ENCODE measurements at places on chromosomes 13 and 19. TPM values are rescaled to one million over a fixed set of nuclear protein-coding genes. Genes with fewer than 3 reads are reported as not detected.

The SLC10A2 gene
- not detected for total RNA-seq

DNA sequence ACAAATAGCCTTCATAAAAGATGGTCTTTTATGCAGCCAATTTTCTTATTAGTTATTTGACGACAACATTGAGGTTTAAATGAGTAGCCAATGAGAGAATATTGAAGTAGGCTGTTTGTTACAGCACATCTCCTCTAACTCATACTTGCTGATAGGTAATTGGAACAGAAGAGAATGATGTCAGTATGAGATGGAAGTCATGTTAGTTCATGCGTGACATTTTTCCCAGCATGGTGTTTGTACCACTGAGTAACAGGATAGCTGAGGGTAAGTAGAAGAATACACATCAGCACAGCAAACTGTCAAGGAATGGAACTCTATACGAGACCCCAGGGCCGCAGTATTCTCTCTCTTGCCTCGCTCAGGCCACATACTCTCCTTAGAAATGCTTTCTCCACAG is 37.2 kb downstream of the COL4A2 start:
- DNase-seq: no peak

The IFNL1 gene
- total RNA-seq: not detected

The ZNF534 gene
- not detected for total RNA-seq

- DNase-seq: peak; percentile 47
Observed at GRCh38 chr19:2047449-2048103, 3.5 kb downstream of the MKNK2 start.

DNA sequence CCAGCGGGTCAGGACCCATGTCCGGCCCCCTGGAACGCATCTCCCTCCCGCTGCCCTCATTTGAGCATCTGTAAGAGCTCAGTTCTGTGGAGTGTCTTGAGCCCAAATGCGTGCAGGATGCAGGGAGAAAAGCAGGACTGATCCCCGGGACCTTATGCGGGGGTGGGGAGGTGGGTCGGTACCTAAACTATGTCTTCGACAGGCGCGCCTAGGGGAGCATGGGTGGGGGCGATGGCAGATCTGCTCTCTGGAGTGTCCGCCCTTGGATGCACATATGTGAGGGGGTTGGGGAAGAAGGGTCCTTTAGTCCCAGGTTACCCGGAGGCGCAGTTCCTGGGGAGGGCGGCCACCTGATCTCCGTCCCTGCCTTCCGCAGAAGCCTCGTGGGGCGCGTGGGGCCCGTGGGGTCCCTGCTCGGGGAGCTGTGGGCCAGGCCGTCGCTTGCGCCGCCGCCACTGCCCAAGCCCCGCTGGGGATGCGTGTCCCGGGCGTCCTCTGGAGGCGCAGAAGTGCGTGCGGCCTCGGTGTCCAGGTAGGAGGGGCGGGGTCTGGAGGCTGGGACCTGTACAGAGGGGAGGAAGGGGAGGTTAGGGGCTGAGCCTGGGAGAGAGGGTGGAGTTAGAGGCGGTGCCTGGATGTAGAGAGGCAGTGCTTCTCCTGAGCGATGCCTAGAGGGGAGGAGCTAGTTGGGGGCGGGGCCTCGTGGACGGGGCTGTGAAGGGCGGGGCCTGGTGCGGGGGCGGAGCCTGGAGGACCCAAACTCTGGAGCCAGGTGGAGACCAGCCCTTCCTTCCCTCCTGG is 2.9 kb downstream of the CILP2 start:
- peak; percentile 79 for DNase-seq

GRCh38 chr13:101157261-101157660 is 259.0 kb downstream of the NALCN start:
- DNase-seq: no peak

- no peak for DNase-seq
Observed at GRCh38 chr19:40688987-40689338, 1.5 kb downstream of the NUMBL start.

The NOTCH3 gene
- 0.12 TPM for total RNA-seq

DNA sequence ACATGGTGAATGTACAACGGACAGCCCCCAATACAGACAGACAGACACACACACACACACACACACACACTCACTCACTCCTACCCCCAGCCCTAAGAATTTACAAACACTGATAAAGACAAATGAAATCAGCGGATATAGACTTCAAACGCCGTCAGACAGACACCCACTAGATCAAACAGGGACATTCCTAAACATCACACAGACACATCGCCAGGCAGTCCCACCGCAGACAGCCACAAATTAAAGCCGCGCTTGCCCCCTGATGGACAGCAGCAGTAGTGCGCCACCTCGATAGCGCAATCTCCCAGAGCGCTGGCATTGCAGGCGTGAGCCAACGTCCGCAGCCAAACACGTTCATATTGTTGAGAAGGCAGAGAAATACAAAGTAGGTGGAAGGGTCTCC is 24.7 kb upstream of the ADGRE1 start:
- DNase-seq: peak; percentile 90

GRCh38 chr19:12965017-12965811 is 4.2 kb upstream of the DAND5 start:
- peak; percentile 88 for DNase-seq

The KLC3 gene
- not detected for total RNA-seq

GRCh38 chr19:50417111-50418081 is 1.3 kb upstream of the SPIB start:
- no peak for DNase-seq

GRCh38 chr13:110443622-110444225 is 117.8 kb downstream of the RAB20 start:
- no peak for DNase-seq

DNA sequence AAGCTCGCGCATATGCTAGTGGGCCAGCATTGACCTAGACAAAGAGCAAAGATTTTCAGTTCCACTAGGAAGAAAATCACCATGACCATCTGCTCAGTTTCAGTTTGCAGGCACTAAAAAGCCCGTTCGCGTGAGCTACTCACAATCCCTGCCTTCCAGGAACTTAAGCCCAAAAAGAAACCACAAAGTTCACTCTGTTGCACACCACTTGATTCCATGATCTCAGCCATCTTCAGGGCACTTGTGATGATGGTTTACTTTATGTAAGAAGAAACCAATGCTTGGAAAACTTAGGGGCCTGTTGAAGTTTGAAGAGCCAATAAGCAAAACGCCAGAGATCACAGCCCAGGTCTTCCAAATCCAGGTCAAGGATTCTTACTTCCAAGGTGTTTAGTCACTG is 45.0 kb upstream of the SLC15A1 start:
- DNase-seq: no peak

DNA sequence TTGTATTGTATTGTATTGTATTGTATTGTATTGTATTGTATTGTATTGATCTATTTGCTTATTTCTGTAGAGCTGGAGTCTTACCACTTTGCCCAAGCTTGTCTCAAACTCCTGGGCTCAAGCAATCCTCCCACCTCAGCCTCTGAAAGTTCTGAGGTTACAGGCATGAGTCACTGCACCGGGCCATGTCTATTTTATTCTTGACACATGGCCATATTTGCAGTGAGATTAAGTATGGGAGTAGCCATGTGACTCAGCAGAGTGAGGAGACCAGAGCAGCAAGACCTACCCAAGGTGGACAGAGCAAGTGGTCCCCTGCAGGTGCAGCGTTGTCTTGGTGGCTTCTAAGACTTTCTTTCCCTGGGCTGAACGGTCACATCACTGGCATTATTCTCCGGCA is 49.1 kb upstream of the UBAC2 start:
- DNase-seq: peak; percentile 18

DNA sequence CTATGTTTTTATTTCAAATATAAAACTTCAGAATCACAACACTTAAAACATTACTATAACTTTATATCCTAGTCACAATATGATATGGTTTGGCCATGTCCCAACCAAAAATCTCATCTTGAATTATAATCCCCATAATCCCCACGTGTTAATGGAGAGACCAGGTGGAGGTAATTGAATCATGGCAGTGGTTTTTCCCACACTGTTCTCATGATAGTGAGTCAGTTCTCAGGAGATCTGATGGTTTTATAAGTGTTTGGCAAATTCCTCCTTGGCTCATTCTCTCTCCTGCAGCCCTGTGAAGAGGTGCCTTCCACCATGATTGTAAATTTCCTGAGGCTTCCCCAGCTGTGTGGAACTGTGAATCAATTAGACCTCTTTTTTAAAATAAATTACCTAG is 307.6 kb downstream of the SPRY2 start:
- no peak for DNase-seq

The ZNF473 gene
- total RNA-seq: 9.1 TPM

GRCh38 chr13:68378294-68378693 is 1148.2 kb upstream of the PCDH9 start:
- no peak for DNase-seq

The EBPL gene
- 60.0 TPM for total RNA-seq

DNA sequence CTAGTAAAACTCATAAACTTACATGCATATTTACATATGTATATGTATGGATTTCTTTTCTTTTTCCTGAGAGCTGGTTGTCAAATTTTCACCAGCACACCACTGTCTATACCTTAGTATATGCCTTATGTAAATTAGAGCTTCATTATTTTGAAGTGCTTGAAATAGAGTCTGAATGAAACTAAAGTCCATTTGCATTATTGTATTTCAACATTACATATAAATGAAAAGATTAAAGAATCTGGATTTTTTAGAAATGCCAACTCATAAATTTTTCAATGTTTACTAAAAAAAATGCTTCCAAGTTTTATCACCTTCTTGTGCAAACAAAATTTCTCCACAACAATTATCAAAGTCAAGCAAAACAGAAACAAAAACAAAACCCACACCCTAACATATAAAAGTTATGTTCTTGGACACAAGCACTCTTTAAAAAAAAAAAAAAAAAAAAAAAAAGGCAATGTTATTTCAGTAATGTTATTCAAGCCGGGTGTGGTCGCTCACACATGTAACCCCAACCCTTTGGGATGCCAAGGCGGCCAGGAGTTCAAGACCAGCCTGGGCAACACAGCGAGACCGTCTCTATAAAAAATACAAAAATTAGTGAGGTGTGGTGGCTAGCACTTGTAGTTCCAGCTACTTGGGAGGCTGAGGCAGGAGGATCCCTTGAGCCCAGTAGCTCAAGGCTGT is 18.3 kb downstream of the MED26 start:
- DNase-seq: no peak

The TRPC4 gene
- not detected for total RNA-seq

DNA sequence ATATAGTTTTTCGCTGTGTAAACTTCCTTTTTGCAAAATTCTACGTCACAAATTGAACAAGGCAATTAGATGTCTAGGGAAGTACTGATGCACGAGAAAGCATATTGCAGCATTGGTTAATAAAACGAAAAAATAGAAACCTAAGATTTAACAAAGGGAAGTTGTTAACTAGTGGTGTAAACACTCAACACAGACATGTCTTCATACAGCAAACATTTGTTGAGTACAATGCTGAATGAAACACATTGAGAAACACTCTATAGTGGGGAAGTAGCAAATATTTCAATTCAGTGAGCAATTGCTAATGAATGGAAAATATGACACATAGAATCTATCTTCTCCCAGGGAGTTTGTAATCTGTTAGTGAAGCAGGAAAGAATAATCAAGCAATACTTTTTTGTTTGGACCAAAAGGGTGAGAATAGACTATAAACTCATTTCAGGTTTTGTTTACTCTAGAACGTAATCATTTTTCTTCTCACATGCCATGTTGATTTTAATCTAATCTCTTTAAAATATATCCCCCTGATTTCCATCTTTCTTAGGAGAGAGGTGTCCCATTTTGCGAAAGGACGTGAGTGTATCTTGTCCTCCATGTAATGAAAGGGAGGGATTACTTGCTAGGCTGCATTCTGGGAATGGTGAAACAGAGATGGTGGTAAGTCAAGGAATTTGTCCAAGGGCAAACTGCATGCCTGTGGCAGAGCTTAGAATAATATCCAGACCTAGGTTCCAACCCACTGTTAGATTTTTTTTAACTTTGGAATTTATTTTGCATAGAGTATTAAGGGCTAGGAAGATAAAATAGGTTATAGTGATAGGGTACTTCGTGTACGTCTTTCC is 1.7 kb upstream of the ANKRD10 start:
- DNase-seq: no peak

DNA sequence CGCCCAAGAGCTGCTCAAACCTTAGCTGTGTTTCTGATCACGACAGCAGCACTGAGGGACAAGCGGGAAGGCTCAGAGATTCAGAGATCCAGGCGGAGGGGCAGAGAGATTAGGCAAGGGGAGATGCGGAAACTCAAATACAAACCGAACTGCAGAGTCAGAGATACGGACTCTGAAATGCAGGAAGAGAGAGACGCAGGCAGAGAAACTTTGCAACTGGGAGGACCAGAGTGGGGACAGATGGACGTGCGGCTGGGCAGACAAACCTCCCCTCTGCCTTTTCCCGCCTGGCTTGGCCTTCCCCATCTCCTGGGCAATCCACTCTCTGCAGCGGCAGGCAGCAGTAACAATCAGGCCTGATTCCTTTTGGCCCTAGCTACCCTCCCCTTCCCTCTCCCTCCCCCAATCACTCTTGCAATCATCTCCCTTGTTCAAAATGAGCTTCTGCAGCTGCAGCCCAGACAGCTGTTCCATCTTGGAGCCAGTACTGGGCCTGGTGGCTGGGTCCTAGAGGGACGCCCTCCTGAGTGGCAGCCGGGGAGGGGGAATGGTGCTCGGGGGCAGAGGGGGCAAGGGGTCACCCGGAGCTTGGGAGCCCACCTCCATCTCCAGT is 29.7 kb downstream of the OLFM2 start:
- DNase-seq: no peak
